ENCODE measurements at places on chromosomes 1 and 21.

DNA sequence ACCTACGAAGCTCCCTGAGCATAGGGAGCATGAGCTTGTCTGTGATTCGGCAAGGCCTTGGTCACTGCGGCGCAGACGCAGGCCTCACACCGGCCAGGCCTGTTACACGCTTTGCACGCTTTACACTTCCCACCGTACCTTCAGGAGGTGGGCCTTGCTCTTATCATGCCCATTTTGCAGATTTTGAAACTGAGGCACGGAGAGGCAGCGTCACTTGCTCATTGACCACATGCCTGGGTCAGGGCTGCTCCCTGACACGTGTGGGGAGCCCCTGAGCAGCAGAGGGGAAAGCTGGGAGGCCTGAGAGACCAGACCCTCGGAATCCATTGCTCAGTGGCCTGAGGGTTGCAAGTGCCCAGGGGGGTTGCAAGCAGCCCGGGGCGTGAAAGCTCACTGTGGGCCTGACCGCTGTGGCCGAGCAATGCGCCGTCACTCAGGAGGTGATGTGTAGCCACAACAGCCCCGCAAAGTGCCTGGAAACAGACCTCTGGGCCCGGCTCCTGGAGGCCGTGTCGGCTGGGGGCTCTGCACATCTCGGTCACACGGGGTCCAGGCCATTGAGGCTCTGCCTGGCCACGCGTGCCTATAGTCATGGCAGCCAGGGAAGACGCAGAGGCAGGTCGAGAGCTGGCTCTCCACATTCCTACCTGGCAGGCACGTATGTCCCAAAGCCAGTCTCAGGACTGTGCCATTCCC, 6.9 kb downstream of the ARHGEF16 start:
- no peak for DNase-seq

DNA sequence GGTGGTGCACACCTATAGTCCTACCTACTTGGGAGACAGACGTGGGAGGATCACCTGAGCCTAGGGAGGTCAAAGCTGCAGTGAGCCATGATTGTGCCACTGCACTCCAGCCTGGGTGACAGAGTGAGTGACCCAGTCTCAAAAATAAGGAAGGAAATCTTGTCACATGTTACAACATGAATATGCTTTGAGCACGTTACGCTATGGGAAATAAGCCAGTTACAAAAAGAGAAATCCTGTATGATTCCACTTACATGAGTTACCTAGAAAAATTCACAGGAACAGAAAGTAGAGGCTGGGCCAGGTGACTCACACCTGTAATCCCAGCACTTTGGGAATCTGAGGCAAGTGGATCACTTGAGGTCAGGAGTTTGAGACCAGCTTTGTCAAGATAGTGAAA, 6.7 kb upstream of the PADI6 start:
- no peak for DNase-seq

DNA sequence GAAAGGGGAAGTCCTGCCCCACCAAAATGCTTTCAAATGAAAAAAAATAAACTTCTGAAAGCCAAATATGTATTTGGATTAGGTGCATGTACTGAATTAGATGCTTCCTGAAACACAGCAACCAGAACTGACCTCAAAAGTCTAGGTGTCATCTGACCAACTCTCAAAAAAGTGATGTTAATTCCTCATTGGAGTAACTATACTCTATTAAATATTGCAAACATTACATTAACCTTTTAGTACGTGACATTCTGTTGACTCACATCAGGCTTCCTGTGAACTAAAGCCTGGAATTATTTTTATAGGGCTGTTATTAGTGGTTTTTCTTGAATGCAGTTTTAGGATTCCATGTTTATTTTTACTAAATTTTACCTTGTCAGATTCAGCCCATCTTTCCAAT, 73.5 kb downstream of the ASTN1 start:
- DNase-seq: no peak

GRCh38 chr1:38326135-38326534, 279.5 kb upstream of the POU3F1 start:
- no peak for DNase-seq

GRCh38 chr21:32687643-32688345, 40.0 kb downstream of the SYNJ1 start:
- no peak for DNase-seq

DNA sequence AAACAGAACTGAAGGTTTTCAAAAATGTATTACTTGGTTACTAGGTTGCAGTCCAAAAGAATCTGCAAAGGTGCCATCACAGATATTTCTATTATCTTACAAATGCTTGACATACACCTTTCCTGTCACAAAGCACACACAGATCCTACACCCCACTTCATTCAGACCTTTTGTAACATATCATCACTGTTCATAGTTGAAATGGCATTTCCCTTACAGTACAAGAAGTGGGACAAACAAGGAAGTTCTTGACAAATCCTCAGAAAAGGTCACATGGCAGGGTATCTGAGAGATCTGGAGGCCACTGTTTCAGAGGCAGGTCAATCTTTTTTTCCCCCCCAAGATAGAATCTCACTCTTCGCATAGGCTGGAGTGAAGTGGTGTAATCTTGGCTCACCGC, 21.3 kb downstream of the TOR1AIP2 start:
- no peak for DNase-seq

DNA sequence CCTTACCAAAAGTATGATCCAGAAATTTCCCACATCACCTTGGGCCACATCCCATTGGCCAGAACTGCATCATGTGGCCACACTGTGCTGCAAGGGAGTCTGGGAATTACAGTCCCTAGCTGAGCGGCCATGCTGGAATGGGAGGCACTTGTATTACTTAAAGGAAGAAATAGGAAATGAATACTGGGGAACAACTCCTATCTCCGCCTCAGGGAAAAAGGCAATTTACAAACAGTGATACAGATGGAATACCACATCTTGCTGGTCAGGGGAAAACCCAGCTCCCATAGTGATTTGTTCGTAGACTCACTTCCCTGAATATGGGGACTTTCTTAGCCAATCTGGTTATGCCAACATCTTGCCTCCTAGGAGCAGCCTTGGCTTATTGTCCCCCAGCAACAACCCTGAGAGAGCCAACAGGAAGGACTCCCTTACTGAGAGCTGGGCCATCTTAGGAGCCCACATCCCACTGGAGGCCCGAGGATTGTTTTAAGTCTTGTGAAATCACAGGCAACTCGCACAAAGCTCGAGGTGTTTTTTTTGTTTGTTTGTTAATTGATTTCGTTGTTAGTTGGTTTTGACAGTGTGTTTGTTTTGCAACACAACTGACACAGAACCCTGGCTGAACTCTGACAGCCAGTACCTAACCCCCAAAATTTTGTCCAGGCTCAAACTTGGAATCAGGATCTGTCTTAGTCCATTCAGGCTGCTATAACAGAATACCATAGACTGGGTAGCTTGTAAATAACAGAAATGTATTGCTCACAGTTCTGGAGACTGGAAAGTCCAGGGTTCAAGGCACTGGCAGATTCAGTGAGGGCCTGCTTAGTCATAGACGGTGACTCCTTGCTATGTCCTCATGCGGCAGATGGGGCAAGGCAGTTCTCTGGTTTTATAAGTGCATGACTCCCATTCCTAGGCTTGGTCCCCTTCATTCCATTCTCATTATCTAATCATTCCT, 14.9 kb downstream of the CDA start:
- no peak for DNase-seq

DNA sequence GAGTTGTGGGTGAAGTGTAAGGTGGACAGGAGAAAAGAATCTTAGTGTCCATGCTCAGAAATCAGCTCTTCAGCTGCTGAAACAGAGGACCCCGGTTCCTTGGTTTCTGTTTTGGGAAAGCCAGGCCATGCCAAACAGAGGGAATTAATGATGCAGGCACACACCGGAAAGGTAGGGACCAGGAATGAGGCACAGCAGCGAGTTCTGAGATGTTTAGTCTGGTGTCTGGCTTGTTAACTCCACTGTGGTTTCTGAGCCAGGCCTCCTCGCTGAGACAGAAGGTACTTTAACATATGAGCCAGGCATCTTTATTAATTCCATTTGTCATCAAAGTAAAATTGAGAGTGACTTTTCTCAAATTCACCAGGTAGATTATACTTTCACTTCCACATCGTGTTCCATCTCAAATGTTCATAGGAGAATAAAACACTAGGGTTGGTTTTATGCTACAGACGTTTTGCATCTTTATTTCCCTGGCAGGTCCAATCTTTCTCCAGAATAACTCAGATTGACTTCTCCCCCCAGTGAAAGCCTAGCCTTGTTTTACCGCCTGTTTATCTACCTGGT, 23.5 kb downstream of the LRRC8D start:
- peak; percentile 35 for DNase-seq

DNA sequence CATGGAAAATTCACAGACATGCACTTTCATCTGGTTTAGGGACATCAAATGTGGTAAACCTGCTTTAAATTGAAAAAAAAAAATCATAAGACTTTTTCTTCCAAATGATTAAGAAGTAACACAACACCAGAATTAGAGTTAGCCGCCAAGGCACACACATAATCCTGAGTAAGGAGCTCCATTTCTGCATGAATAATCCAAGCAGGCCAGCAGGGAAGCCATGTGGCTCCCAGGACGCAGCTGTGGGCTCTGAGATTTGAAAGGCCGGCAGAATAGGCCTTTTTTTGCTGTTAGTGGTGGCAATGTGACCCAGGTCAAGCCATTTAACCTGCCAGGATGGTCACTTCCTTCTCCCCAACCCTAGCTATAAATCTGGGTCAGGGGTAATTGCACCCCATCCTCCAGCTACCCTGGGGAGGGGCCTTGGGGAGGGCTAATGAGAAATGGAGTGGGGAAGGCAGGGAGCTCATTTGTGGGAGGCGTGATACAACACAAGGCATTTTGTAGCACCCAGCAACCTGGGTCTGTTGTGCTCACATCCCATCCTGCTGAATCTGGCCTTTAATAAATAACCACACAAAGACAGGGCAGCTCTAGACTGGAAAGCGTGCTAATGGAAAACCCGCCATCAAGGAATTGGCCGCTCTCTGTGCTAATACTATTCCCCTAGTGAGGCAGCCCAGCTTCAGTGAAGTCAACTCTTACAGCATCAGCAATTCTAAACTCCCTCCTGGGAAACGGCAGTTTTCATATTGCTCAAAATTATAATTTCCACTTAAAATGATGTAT, 178.5 kb downstream of the RHOU start:
- DNase-seq: no peak

DNA sequence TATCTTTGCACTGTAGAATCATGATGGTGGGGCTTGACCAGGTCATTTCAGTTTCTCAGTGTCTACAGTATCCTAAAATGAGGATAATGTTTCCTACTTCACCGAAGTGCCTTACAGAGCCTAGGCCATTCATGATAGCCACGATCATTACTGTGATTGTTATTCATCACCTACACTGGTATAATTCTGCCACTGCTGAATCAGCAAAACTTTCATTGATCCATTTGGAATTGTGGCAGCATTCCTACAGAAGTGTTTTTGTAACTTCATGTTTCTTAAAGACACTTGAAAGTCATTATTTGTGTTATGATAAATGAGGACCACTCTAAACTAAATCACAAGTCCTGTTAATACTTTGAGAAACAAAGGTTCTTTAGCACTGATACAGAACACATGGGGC, 6.0 kb upstream of the PLPPR5 start:
- DNase-seq: no peak

GRCh38 chr1:14487671-14488070, 110.8 kb upstream of the KAZN start:
- DNase-seq: no peak

- no peak for DNase-seq
These were observed 14.6 kb upstream of the C1orf159 start for GRCh38 chr1:1130206-1131120.

DNA sequence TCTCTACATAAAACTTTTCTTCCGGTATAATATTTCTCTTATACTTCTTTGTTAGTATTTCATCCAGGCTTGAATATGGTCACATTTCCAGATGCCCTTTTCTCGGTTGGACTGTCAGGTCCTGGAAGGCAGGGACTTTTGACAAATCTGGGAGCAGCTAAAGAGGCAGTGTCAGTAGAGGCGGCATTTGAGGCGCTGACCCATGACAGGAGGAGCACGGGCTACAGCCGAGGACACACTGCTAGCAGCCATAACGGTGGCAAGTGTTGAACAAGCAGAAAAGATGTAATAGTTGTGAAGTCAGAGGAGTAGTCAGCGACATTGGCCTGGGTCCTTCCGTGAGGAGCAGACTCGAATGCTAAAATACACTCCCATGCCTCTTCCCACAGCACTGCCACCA, 14.5 kb upstream of the NRIP1 start:
- DNase-seq: no peak

GRCh38 chr21:28310171-28310685, 682.4 kb downstream of the LTN1 start:
- DNase-seq: no peak

GRCh38 chr21:35083246-35083645, 34.1 kb upstream of the RUNX1 start:
- DNase-seq: no peak

- no peak for DNase-seq
These were observed 4.2 kb upstream of the SIPA1L2 start for GRCh38 chr1:232634096-232634495.

GRCh38 chr1:84245563-84245962, 55.9 kb upstream of the SAMD13 start:
- DNase-seq: no peak

- DNase-seq: no peak
These were observed 58.4 kb upstream of the DYNLT5 start for GRCh38 chr1:66693856-66694255.

GRCh38 chr1:211574705-211575104, 4.3 kb downstream of the SLC30A1 start:
- DNase-seq: no peak

GRCh38 chr1:63867429-63868176, 93.8 kb downstream of the ROR1 start:
- no peak for DNase-seq

DNA sequence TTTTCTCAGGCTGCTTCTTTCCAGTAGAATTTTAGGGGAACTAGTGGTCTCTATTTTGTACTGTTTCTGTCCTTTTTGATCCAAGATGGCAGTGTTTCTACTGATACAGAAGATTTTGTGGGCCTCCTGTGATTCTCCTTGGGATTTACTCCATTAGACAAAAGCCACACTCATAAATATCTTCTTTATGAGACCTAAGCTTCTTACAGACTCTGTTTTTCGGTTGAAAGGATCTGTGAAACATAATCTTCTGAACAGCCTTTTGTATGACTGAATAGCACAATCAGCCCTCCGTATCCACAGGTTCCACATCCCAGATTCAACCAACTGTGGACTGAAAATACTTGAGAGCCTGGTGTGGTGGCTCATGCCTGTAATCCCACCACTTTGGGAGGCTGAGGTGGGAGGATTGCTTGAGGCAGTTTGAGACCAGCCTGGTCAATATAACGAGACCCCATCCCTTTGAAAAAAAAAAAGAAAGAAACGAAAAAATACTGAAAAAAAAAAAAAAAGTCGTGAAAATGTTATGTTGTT, 10.8 kb upstream of the PSMD4 start:
- no peak for DNase-seq

GRCh38 chr1:235402457-235403200, 35.4 kb downstream of the TBCE start:
- no peak for DNase-seq
